Upper lobe of right lung (tissue), 1 donor: ENCODE measurements at places on chromosomes 4 and X. TPM values are rescaled to one million over a fixed set of nuclear protein-coding genes. Genes with fewer than 3 reads are reported as not detected.

The TMPRSS11E gene
- not detected for total RNA-seq

The KLHL34 gene
- not detected for total RNA-seq

The ATP2B3 gene
- not detected for total RNA-seq

The GPM6B gene
- 37.1 TPM for total RNA-seq

The RBMX gene
- 114 TPM for total RNA-seq

The FAM199X gene
- 16.0 TPM for total RNA-seq

The UGT2B10 gene
- not detected for total RNA-seq

The PPP1R3F gene
- total RNA-seq = 6.0 TPM

The XAGE1B gene
- total RNA-seq = 1.2 TPM

The COL4A6 gene
- 1.8 TPM for total RNA-seq

The TEX13C gene
- not detected for total RNA-seq

The DCAF12L2 gene
- not detected for total RNA-seq

The MAGEC1 gene
- total RNA-seq = not detected

The ZNF711 gene
- total RNA-seq = 1.8 TPM

The CITED1 gene
- total RNA-seq = 0.43 TPM

- no peak for DNase-seq
- H3K36me3 ChIP-seq = no peaks in the 10 kb centered on the region
Observed at GRCh38 chrX:151711154-151711553, 4.7 kb upstream of the FATE1 start.

- no peak overlapping the region for H3K4me3 ChIP-seq
- H3K4me1 ChIP-seq = no peaks in the 10 kb centered on the region
- no peak overlapping the region for H3K27ac ChIP-seq
- peaks cover 39% of the 10 kb centered on the region for H3K36me3 ChIP-seq
- no peak for DNase-seq
- no peaks in the 10 kb centered on the region for H3K27me3 ChIP-seq
Observed at GRCh38 chrX:47178337-47178736, 15.3 kb upstream of the UBA1 start.

DNA sequence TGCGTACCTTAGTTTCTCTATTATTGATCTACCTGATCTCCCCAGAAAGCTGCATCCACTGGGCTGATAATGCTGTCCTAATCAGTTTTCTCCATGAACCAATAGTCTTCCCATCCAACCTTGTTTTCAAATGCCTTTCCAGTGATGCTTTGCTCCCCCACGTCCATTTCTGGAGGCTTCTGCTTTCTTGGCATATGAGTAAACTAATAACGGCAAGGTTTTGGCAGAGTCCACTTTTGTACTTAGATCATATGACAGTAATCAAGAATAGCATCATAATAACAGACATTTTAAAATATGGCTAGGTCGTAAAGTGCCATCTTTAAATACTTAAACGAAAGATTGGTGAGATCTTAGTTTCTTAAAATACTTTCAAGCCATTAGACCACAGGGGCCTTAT, 38.4 kb upstream of the FAM9B start:
- H3K27me3 ChIP-seq = no peaks in the 10 kb centered on the region
- H3K4me1 ChIP-seq = no peaks in the 10 kb centered on the region
- no peak for DNase-seq
- no peaks in the 10 kb centered on the region for H3K36me3 ChIP-seq
- H3K4me3 ChIP-seq = no peak overlapping the region

DNA sequence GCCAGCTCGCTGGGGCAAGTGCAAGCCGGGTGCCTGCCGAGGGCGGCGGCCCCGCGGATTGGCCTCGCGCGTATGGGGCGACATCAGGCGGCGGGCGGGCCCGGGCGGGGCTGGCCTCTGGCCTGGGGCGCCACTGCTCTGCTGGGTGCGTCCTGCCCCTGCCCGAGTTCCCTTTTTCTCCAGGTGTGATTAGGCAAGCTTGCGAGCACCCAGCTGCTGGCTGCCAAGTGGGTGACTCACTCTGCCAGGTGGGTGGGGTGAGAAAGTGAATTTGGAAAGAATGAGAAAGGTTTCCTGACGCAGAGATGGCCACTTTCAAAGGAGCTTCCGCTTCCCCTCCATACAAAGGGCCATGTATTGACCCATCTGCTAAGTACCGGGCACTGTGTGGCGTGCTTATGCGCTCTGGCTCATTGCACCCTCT, 32.5 kb downstream of the FGFBP1 start:
- peak; percentile 91 for DNase-seq
- H3K4me1 ChIP-seq = peaks cover 6% of the 10 kb centered on the region
- H3K27me3 ChIP-seq = peaks cover 13% of the 10 kb centered on the region
- no peak overlapping the region for H3K4me3 ChIP-seq
- H3K27ac ChIP-seq = peak overlapping the region; percentile 58

DNA sequence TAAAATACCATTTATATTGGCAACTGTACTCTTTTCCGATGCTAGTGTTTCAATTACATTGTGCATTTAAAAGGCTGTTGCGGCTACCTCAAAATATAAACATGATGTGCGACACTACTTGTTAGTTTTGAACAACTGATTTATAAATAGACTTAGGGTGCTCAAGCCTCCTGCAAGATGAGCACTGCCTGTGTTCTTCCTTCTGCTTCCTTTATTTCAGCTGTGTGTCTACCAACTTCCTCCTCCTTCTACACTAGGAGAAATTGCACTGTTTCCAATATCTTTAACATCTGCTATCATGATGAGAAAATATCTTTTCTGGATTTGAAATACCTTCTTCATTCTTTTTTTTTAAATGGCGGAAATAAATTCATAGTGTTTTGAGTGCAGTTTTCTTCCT, 24.0 kb downstream of the TET2 start:
- H3K4me3 ChIP-seq = no peak overlapping the region
- DNase-seq = no peak
- H3K36me3 ChIP-seq = no peaks in the 10 kb centered on the region
- no peaks in the 10 kb centered on the region for H3K4me1 ChIP-seq
- no peak overlapping the region for H3K27ac ChIP-seq
- H3K27me3 ChIP-seq = no peaks in the 10 kb centered on the region

DNA sequence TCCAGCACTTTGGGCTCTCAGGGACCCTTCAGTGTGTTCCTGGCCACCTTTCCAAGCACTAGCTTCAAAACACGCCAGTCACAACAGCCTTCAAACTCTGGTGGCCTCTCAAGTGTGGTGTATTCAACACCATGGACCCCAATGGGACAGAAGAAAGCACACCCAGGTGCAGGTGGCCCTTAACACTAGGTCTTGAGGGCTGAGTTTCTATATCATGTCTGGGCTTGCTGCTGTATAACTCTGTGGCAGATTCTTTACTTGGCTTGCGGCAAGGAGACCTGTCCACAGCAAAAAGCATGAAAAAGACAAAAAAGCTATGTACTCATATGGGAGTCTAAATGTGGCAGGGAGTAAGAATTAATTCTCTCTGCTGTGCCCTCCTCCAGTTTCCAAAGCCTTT, 23.1 kb downstream of the MSL3 start:
- H3K27ac ChIP-seq = no peak overlapping the region
- no peak for DNase-seq
- H3K27me3 ChIP-seq = no peaks in the 10 kb centered on the region
- H3K4me3 ChIP-seq = no peak overlapping the region
- no peaks in the 10 kb centered on the region for H3K36me3 ChIP-seq

- H3K4me1 ChIP-seq = no peaks in the 10 kb centered on the region
- H3K27me3 ChIP-seq = no peaks in the 10 kb centered on the region
- H3K27ac ChIP-seq = no peak overlapping the region
- DNase-seq = no peak
- H3K4me3 ChIP-seq = no peak overlapping the region
- H3K36me3 ChIP-seq = no peaks in the 10 kb centered on the region
Observed at GRCh38 chr4:121321466-121321865, 59.4 kb downstream of the QRFPR start.

- H3K4me1 ChIP-seq = peaks cover 63% of the 10 kb centered on the region
- DNase-seq = no peak
- no peak overlapping the region for H3K4me3 ChIP-seq
- no peak overlapping the region for H3K27ac ChIP-seq
- no peaks in the 10 kb centered on the region for H3K36me3 ChIP-seq
Observed at GRCh38 chr4:169251291-169252235, 19.2 kb downstream of the SH3RF1 start.

- peak overlapping the region; percentile 14 for H3K4me3 ChIP-seq
- peak; percentile 71 for DNase-seq
- no peaks in the 10 kb centered on the region for H3K27me3 ChIP-seq
- H3K4me1 ChIP-seq = peaks cover 7% of the 10 kb centered on the region
- H3K27ac ChIP-seq = no peak overlapping the region
Observed at GRCh38 chr4:170091069-170091696, 1.4 kb upstream of the AADAT start.

DNA sequence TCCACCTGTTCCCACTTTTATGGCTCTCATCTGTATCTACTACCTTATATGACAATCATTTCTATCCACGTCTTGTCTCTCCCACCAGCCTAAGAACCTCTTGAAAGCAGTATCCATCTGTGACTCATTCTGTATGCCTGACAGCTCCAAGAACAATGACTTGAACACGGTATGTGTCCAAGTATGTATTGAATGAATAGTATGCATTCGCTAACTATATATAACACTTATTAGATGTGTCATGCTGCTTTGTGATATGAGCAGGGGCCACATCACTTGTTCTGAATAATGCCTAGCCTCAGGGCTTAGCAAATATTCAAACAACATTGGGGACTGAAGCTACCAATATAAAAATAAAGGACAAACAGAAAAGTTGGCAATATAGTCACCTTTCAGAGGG, 4.9 kb downstream of the OPHN1 start:
- H3K27me3 ChIP-seq = no peaks in the 10 kb centered on the region
- no peaks in the 10 kb centered on the region for H3K4me1 ChIP-seq
- H3K27ac ChIP-seq = no peak overlapping the region
- no peaks in the 10 kb centered on the region for H3K36me3 ChIP-seq

GRCh38 chr4:76948443-76949275, 893 bp upstream of the SEPTIN11 start:
- no peaks in the 10 kb centered on the region for H3K36me3 ChIP-seq
- no peaks in the 10 kb centered on the region for H3K27me3 ChIP-seq
- H3K4me3 ChIP-seq = peak overlapping the region; percentile 84

DNA sequence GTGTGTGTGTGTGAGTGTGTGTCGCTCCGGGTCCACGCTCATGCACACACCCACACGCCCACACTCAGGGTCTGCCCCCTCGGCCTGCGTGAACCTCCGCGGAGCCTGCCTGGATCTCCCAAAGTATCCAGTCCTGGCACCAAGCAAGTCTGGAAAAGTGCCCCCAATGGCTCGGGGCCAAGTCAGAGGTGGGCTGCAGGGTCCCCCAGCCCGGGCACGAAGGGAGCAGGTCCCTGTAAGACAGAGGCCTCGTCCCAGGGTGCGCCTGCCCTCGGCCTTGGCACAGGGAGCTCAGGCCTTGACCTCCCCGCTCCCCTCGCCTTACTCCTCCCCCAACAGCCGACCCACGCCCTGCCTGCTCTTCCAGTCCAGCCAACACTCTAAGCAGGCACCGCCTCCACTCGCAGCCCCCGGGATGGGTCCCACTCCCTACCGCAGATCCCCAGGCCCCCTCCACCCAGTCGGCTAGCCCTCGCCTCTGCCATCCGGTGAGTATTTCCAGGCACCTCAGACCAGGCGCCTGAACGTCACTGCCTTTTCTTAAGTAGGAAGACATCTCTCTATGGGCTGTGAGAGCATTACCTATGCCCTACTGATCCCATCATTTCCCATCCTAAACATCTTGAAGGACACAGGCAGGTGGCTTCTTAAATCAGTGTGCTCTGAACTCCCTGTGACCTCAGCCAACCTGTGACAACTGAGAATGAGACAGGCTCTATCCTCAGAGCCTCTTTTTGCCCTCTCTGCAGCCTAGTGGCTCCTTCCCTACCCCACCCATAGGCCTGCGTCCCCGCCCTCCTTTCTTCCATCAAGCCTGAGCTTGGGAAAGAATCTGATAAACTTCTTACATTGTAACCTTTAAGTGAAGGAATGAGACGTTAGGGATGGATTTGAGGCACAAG, 704 bp downstream of the FAM114A1 start:
- H3K36me3 ChIP-seq = peaks cover 11% of the 10 kb centered on the region
- no peaks in the 10 kb centered on the region for H3K27me3 ChIP-seq
- H3K4me3 ChIP-seq = peak overlapping the region; percentile 83
- H3K27ac ChIP-seq = peak overlapping the region; percentile 90
- peak; percentile 75 for DNase-seq

DNA sequence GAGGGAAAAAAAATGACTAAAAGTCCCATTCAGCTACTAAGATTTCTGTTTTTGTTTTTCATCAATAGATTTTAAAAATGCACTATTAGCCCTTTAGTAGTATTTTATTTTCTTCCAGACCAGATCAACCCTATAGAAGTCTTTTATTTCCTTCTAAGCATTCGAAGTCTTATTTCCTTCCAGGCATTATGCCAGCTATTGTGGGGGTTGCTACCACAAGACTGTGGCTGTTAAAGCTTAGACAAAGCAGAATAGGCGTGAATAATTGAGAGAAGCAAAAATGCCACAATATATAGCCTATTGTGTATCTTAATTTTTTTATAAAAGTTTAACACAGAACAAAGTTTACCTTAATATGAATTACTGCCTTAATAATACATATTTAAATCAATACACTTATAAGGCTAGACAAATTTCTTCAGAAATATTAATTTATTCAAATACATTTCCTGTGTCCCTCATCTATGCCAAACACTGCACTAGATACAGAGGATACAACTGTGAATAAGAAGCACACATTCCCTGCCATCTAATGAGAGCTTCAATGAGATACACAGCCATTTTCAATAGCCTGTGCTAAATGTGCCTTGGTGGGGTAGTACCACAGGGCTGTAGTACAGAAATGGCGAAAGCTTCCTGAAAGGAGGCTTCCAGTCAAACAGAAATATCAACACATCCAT, 33.1 kb downstream of the SLC10A7 start:
- no peak overlapping the region for H3K27ac ChIP-seq
- H3K36me3 ChIP-seq = no peaks in the 10 kb centered on the region
- no peaks in the 10 kb centered on the region for H3K27me3 ChIP-seq

- peak overlapping the region; percentile 87 for H3K27ac ChIP-seq
- H3K27me3 ChIP-seq = no peaks in the 10 kb centered on the region
- peak overlapping the region; percentile 68 for H3K4me3 ChIP-seq
Observed at GRCh38 chrX:119236623-119237561, 807 bp downstream of the PGRMC1 start.

DNA sequence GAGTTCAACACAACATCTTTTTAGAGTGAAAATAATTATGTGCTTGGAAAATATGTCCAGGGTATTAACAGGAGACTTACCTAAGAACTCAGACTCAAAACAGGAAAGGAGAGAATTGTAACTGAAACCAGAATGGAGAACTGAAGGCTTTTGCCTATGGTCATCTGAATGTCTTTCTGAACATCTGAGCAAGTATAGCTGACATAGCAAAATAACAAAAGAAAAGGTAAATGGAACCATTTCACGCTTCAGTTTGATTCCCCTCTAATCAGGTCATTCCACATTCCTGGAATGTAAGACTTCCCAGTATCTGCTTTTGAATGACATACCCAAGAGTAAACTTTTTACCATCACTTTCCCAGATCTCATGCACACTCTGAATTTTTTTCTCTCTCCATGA, 500.4 kb upstream of the HS3ST1 start:
- no peak for DNase-seq
- H3K4me1 ChIP-seq = no peaks in the 10 kb centered on the region
- no peaks in the 10 kb centered on the region for H3K27me3 ChIP-seq
- no peaks in the 10 kb centered on the region for H3K36me3 ChIP-seq
- no peak overlapping the region for H3K4me3 ChIP-seq
- no peak overlapping the region for H3K27ac ChIP-seq
